Gastrocnemius medialis (tissue), 4 donors: ENCODE measurements at places on chromosomes 1 and 21. TPM values are rescaled to one million over a fixed set of nuclear protein-coding genes. Genes with fewer than 3 reads are reported as not detected.

MX2 gene
- 6.8 TPM for total RNA-seq

SYCP1 gene
- total RNA-seq = not detected

PPM1J gene
- total RNA-seq = 4.2 TPM

IL10 gene
- total RNA-seq = 0.61 TPM

DNA sequence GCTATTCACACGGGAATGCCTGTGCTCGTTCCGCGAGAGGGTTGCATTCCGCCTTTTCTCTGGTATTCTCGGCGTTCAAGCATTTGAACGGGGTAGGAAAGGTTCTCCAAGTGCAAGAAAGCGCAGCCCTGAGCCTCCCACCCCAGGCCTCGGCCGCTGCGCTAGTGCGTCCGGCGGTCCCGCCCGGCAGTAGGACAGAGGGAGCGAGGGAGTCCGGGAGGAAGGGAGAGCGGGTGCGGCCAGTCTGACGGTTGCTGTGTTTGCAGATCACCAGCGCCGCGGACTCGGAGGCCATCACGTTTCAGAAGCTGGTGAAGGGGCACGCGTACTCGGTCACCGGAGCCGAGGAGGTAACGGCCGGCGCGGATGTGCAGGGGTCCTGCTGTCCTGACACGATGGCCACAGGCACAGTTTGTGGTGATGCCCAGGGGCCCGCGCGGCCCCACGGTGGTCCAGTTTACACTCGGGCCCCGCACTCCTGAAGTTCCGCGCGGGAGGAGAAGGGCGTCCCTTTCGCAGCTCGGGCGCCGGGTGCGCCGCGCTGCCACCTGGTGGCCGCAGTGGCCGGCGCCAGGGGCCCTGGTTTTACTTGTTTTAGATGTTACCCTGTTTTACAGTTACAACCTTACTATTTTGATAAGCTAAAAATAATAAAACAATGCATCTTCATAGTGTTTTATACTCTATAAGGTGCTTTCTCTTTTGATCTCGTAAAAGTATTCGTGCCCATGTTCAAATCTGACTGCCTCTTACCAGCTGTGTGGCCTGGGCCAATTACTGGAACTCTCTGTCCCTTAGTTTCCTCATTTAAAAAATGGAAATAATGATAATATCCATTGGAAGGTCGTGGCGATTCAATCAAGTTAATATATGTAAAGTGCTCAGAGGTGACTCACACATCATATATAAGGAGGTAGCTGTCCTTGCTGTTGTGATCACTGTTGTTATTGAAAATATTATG lies 36.7 kb downstream of the CAPN2 start:
- DNase-seq = peak; percentile 41
- H3K4me1 ChIP-seq = peaks cover 6% of the 10 kb centered on the region
- no peaks in the 10 kb centered on the region for H3K27me3 ChIP-seq
- peak overlapping the region; percentile 46 for H3K4me3 ChIP-seq
- H3K27ac ChIP-seq = peak overlapping the region; percentile 55
- peaks cover 2% of the 10 kb centered on the region for H3K36me3 ChIP-seq

DNA sequence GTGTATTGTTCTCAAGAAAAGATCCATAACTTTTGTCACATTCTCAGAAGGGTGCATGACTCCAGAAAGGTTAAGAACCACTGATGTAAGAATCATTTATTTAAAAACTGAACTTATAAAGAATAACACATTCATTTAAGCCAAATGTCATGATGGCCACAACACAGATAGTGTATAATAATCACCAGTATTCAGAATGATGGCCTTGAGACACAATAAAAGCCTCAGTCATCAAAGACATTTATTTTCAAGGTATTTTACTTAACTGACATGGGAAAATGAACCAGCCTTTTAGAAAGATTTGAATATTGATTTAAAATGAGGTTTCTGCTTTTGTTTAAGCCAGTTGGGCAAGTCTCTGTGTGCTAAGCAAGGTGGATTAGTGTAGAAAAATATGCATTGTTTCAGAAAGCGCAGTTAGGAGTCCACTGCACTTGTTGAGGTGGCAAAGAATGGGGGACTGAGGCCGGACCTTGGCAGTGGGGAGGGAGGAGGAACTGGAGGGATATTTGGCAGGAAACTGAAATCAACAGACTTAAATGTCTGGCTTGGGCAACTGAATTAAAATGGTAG lies 371.9 kb upstream of the ESRRG start:
- no peaks in the 10 kb centered on the region for H3K36me3 ChIP-seq
- H3K4me3 ChIP-seq = no peak overlapping the region
- DNase-seq = no peak
- no peak overlapping the region for H3K27ac ChIP-seq
- H3K27me3 ChIP-seq = no peaks in the 10 kb centered on the region
- no peaks in the 10 kb centered on the region for H3K4me1 ChIP-seq

- no peaks in the 10 kb centered on the region for H3K27me3 ChIP-seq
- no peak overlapping the region for H3K4me3 ChIP-seq
- no peaks in the 10 kb centered on the region for H3K4me1 ChIP-seq
- H3K36me3 ChIP-seq = no peaks in the 10 kb centered on the region
- DNase-seq = no peak
Measured at GRCh38 chr1:58345215-58346035, 201.1 kb downstream of the OMA1 start.

GRCh38 chr1:99786751-99787501 lies 20.5 kb upstream of the FRRS1 start:
- H3K27me3 ChIP-seq = no peaks in the 10 kb centered on the region
- DNase-seq = no peak
- no peaks in the 10 kb centered on the region for H3K4me1 ChIP-seq

DNA sequence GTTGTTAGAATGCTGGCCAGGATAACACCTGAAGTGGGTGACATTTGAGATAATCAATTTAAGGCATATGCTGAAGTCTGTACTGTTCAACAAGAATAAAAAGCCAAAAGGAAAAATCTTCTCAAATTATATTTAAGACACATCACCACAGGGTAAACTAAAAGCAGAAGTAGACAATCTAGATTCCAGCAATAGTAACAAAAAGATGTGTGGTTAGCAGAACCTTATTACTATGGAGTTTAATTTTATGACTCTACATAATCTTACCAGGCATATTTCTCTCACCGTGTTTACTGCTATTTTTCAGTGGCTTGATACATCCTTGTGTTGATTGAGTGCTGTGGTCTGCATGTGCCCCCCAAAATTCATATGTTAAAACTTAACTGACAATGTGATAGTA lies 300.4 kb upstream of the ZP4 start:
- H3K27ac ChIP-seq = no peak overlapping the region
- H3K27me3 ChIP-seq = no peaks in the 10 kb centered on the region
- H3K4me3 ChIP-seq = no peak overlapping the region
- H3K4me1 ChIP-seq = no peaks in the 10 kb centered on the region
- DNase-seq = no peak

GRCh38 chr1:202964791-202965410 lies 2.2 kb downstream of the CYB5R1 start:
- H3K27me3 ChIP-seq = no peaks in the 10 kb centered on the region
- H3K36me3 ChIP-seq = peaks cover 29% of the 10 kb centered on the region
- peak overlapping the region; percentile 100 for H3K27ac ChIP-seq

DNA sequence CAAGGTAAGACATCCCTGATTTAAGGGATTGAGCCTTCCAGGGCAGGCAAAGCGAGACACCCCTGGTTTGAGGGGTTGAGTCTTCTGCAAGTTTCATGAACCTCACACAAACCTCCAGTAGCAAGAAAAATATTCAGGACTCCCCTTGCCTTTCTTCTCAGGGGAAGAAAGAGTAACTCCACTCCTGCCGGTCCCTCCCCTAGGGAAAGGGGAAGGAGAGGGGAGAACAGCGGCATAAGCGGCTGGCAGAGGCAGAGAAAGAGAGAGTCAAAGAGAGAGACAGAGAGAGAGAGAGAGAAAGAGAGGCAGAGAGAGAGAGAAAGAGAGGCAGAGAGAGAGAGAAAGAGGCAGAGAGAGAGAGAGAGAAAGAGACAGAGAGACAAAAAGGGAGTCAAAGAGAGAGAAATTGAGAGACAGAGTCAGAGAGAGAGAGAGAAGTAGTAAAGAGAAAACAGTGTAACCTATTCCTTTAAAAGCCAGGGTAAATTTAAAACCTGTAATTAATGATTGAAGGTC lies 29.5 kb upstream of the CBR3 start:
- H3K4me3 ChIP-seq = no peak overlapping the region
- no peak overlapping the region for H3K27ac ChIP-seq
- H3K27me3 ChIP-seq = no peaks in the 10 kb centered on the region
- H3K4me1 ChIP-seq = peaks cover 7% of the 10 kb centered on the region
- DNase-seq = no peak

DNA sequence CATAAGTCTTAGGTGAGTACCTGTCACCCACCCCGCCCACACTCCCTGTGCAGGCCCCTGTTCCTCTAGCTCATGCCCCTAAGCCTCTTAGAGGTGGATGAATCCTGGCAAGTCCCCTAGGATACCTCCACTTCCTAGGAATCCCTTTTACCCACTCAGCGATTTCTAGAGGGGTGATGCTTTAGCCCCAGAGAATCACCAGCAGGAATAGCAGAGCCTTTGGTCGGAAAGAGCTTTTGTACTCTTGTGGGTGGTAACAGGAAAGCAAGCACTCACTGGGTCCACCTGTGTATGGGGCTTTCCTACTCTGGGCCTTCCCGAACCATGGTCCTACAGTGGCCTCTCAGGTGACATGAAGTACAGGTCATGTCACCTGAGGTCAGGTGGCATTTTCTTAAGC lies 172.4 kb downstream of the CLIC6 start:
- no peak for DNase-seq
- H3K27me3 ChIP-seq = no peaks in the 10 kb centered on the region
- H3K4me3 ChIP-seq = no peak overlapping the region
- no peaks in the 10 kb centered on the region for H3K36me3 ChIP-seq

DNA sequence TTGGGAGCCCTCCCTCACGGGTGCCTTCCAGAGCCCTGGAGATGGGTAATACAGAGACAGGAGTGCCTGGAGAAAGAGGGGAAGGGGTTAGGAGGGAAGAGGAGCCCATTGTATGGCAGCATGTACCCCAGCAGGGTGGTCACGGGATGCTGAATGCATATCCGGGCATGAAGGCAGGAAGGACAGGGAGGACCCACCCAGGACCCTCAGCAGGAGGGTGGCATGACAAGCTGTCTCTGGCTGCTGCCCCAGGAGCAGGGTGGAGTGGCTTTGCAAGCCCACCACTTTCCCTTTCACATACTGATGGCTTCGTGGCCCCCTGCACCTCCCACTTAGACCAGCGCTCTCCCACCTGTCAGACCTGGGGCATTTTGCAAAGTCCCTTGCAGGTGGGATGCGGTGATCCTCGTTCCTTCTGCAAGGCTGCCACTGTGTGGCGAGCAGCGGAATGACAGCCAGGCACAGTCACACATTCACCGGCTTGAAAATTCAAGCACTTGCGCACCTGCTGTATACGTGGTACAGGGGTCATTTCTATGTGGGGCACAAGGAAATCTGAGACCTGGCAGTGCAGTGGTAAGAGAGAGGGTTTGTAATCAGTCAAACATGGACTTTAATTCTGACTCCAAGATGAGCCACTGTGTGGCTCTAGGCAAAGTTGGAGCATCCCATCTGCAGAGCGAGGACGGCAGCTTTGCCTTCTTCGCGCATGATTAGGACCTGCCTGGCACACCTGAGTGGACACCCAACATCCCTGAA lies 53.2 kb upstream of the TMEM51 start:
- no peak overlapping the region for H3K4me3 ChIP-seq
- H3K36me3 ChIP-seq = no peaks in the 10 kb centered on the region
- no peaks in the 10 kb centered on the region for H3K27me3 ChIP-seq
- no peaks in the 10 kb centered on the region for H3K4me1 ChIP-seq
- no peak for DNase-seq
